ENCODE measurements at places on chromosomes 16 and 17.

DNA sequence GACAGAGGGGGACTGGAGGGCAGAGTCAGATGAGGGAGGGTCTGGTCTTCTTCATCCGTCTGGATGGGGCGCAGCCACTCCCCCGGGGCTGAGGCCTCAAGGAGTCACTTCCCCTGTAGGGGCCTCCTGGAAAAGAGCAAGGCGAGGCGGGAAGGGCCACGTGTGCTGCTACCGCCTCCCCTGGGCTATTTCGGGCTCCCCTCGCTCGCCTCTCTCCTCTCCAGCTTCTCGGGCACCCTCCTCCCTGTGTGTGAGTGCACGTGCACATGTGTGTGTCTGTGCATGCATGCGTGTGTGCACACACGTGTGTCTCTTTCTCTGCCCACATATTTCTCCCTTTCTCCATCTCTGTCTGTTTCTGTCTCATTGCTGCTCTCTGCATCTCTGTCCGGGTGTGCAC lies 10.1 kb downstream of the GSG1L start:
- DNase-seq: no peak

DNA sequence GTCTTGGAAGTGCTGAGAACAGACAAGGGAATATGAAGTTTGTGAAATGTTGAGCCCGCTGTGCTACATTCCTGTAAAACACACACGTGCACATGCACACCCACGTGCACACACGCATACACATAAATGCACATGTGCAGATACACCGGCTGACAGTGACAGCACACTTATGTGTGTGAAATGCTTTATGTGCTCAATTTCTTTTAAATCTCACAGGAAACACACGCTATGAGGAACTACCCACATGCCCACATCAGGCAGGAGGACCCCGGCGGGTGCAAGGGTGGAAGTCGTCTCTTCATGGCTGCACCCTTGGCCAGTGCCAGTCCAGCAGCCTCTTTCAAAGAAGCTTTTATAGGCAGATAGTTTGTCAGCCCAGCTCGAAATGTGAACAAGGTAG lies 561 bp upstream of the WFDC1 start:
- no peak for DNase-seq

GRCh38 chr16:4675864-4676786 lies 17.2 kb upstream of the NUDT16L1 start:
- no peak for DNase-seq

DNA sequence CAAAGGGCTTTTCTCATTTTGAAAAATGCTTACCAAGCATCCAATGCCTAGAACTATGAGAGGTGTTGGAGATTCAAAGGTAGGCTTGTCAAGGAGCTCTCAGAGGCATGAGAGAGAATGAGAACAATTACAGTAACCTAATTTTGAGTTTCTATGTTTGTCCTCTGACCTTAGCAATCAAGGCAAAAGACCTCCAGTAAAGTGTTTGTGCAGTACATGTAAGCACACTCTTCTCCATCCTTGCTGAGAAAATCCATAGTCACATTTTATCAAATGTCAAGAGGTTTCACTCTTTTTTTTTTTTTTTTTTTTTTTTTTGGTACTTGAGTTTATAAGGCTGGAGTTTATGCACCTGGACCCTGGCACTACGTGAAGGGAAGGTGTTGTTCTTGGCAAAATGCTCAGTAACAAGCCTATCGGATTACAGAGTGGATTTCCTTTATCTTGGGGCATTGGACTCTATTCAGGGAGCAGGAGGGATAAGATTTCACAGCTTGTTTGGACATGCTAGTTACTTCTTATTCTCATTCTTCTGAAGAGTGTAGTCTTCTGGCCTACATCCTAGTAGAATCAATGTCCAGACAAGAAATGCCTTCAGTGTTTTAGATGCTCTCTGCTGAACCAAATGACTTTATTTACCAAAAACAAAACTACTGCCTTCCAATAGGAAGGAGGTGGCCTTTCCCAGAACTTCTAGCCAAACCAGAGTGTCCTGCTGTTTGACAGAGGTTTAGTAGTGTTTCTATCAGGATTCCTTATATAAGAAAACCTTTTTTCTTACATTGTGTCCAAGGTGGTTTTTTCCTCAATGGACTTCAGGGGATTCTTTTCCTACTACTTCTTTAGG lies 21.9 kb downstream of the KCNJ2 start:
- DNase-seq: no peak

DNA sequence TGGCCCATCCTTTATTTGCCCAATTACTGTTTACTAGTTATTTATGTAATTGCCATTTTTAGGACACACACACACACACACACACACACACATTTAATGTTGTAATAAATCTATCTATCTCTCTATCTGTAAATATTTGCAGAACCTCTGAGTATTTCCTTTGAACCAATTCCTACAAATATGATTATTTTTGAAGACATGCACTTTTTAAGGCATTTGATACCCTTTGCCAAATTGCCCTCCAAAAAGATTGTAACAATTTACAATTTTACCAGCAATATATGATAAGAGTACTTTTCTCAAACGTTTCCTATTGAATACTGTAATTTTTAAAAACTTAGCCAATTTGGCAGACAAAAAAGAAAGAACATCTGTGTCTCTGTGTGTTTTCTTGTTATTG lies 143.8 kb upstream of the FOXF1 start:
- no peak for DNase-seq

GRCh38 chr16:50613281-50613963 lies 65.2 kb downstream of the NKD1 start:
- no peak for DNase-seq
